HFFc6 (cell line): ENCODE measurements at places on chromosomes 6 and 20. TPM values are rescaled to one million over a fixed set of nuclear protein-coding genes. Genes with fewer than 3 reads are reported as not detected.
A peak's percentile ranks its signal among the peaks of the same experiment; 100 is the strongest.

DNA sequence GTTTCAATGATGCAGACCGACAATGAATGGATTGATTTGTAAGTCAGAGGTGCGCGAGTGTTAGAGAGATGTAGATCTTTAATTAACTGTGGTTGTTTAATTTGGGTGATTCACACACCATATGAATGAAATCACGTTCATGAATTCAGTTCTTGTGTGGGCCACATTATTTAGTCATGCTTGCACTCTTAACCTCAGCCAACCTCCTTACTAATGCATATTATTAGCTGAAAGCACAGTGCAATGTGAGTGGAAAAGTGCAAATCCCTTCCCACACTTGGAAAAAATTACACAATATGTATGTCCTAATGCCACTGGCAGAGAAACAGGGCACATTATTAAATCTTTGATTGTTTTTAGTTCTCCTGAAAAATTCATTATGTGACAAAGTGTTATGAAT, 512.5 kb downstream of the BCKDHB start:
- peak; percentile 34 for DNase-seq

- DNase-seq: no peak
Observed at GRCh38 chr20:58698741-58699622, 6.4 kb downstream of the NPEPL1 start.

GRCh38 chr6:142251930-142252445, 49.8 kb upstream of the ADGRG6 start:
- DNase-seq: no peak

DNA sequence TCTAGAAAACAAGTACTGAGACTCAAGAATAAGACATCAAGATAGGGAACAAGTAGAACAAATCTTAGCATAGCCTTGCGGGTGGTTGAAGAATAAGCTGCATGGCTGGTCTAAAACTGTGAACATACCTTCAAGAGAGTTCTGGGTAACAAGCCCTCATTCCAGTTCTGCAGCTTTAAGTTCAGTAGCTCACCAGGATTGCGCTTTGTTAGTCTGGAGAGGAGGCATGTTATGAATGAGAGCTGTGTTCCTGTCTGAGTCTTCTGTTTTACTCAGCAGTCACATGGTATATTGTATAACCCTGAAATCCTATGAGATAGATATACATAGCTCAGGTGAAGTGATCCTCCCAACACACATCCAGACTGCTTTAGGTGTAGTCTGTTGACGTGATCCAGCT, 406.6 kb upstream of the IRAK1BP1 start:
- no peak for DNase-seq

- no peak for DNase-seq
Observed at GRCh38 chr20:4369798-4370124, 351.9 kb upstream of the PRND start.

- no peak for DNase-seq
Observed at GRCh38 chr6:165109011-165109410, 200.4 kb downstream of the C6orf118 start.

DNA sequence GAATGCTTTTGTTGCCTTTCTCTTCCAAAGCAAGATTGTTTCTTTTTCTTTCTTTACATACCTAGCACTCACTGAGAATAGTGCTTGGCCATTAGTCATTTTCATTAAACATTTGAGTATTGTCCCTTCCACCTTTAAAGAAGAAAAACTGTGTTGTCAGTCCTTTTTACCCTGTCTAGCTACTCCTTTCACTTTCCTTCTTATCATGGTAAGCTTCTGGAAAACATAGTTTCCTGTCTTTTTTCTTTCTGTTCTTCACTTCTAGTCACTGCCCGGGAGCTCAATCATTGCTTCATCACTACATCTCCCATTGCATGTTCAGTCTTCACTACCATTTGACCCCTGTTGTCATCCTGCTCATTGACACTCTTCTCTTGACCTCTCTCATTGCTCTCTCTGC, 12.1 kb downstream of the VAPB start:
- DNase-seq: no peak

GRCh38 chr6:70124882-70125545, 177.9 kb downstream of the COL9A1 start:
- no peak for DNase-seq

- no peak for DNase-seq
Observed at GRCh38 chr6:168117942-168118341, 38.9 kb upstream of the FRMD1 start.

DNA sequence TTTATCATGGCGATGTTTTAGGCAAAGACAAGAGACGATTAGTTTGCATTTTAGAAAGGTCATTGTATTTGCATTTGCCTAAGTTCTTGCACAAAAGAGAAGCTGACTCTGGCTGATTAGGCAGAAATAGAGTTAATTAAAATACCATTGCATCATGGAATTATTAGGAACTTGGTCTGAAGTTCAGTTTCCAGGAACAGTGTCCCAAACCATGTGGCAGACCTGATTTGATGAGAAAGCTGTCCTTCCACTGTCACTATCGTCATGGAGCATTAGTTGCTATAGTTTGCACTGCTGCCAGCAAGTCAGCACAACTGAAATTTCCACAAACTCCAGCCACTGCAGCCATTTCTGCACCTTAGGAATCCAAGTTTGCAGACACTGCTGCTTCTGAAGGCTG, 24.3 kb upstream of the MCUR1 start:
- no peak for DNase-seq

DNA sequence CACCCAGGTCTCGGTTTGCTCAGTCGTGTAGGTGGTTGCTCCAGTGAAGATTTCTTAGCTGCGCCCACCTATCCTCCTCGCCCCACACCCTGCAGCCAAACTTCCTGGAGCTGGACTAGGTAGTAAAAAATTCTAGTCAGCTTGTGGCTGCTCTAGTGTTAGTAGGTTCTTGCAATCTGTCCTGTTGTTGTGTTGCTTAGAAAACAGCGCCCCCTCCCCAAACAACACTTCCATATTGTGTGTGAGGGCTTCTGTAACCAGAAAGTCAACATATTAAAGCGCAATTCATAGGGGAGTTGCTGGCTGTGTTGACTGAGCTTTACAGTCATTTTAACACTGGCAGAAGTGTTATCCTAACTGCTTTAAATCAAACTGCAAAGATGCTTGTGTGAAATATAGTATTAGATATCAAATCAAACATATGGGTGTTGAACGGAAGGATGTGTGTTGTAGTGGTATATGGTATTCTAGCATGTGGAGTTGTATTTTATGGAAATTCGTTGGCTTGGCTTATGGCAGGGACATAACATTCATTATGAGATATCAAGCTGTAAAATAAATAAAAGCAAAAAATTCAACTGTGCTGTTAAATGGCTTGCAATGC, 122.5 kb downstream of the ARID1B start:
- no peak for DNase-seq

The RNF182 gene
- total RNA-seq: 0.68 and 3.5 TPM in 2 replicates

The LRP11 gene
- 29.6 to 34.6 TPM (median 32.2 TPM) in 3 replicates for total RNA-seq

The ELOVL4 gene
- 5.7 to 7.2 TPM (median 6.7 TPM) in 3 replicates for total RNA-seq

The TRIM38 gene
- total RNA-seq: 5.5 to 7.4 TPM (median 6.0 TPM) in 3 replicates

The HSD17B8 gene
- 0.39 to 1.1 TPM (median 0.90 TPM) in 3 replicates for total RNA-seq

The ELOVL5 gene
- total RNA-seq: 77.2 and 84.4 TPM in 2 replicates

The POM121L2 gene
- not detected in 3 replicates for total RNA-seq

The KCNQ2 gene
- not detected in 3 replicates for total RNA-seq

The SYNJ2 gene
- total RNA-seq: 26.7 and 41.0 TPM in 2 replicates
